ENCODE measurements at places on chromosomes 11 and 22.

GRCh38 chr11:367956-368413, 1.3 kb upstream of the B4GALNT4 start:
- H3K27ac ChIP-seq, result peak overlapping the region; percentile 57
- peaks cover 8% of the 10 kb centered on the region for H3K36me3 ChIP-seq
- DNase-seq, result no peak
- peaks cover 35% of the 10 kb centered on the region for H3K4me1 ChIP-seq
- peaks cover 42% of the 10 kb centered on the region for H3K27me3 ChIP-seq

- DNase-seq, result no peak
- H3K36me3 ChIP-seq, result peaks cover 26% of the 10 kb centered on the region
- no peak overlapping the region for H3K4me3 ChIP-seq
- H3K4me1 ChIP-seq, result peaks cover 9% of the 10 kb centered on the region
These were observed 43.2 kb downstream of the NAT10 start for GRCh38 chr11:34148504-34149165.

- DNase-seq, result no peak
- no peak overlapping the region for H3K4me3 ChIP-seq
- H3K27ac ChIP-seq, result no peak overlapping the region
- H3K27me3 ChIP-seq, result no peaks in the 10 kb centered on the region
- H3K4me1 ChIP-seq, result no peaks in the 10 kb centered on the region
- H3K36me3 ChIP-seq, result no peaks in the 10 kb centered on the region
These were observed 28.2 kb downstream of the ARHGAP42 start for GRCh38 chr11:100715165-100715761.

- H3K4me1 ChIP-seq, result peaks cover 31% of the 10 kb centered on the region
- DNase-seq, result no peak
- peaks cover 20% of the 10 kb centered on the region for H3K36me3 ChIP-seq
These were observed 98.1 kb downstream of the RNF169 start for GRCh38 chr11:74846770-74847169.

- H3K4me3 ChIP-seq, result no peak overlapping the region
- H3K27me3 ChIP-seq, result no peaks in the 10 kb centered on the region
- no peak for DNase-seq
These were observed 52.6 kb downstream of the SWAP70 start for GRCh38 chr11:9716275-9717039.

DNA sequence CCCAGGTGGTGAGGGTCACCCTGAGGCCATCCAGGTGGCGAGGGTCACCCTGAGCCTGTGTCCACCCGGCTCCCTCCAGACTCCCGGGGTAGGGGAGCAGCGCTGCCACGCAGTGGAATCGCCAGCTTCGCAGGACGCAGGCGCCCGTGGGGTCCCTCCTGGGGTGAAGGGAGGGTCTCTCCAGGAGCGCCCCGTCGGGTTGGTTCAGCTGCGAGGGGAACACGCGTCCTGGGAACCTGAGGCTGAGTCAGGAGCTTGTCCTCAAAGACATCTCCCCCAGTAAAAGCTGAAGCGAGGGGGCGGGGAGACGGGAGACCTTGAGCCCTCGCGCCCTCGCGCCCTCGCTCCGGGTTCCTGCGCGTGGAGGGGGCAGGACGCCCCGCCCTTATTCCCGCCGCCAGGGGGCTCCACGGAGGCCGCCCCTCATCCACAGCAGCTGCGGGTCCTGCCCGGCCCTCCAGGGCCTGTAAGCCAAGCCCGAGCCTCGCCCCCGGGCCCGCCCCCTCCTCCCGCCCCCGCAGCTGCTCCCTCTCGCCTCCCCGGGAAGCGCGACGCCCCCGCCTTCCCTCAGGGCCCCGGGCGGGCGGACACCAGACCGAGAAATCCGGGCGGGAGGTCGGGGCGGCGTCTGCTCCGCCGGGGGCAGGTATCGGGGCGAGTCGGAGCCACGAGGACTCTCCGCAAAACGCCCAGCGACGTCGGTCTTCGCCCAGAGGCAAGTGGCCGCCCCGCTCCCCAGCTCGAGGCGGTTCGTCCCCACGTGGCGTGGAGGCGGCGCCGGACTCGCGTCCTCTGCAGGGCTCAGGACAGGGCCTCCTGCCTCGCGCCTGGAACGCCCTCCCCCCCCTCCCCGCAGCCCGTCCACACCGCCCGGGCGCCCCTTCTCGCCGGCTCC, 22.8 kb downstream of the PIM3 start:
- no peak for DNase-seq
- H3K4me1 ChIP-seq, result peaks cover 9% of the 10 kb centered on the region
- H3K36me3 ChIP-seq, result peaks cover 8% of the 10 kb centered on the region
- H3K4me3 ChIP-seq, result peak overlapping the region; percentile 61
- H3K27me3 ChIP-seq, result peaks cover 35% of the 10 kb centered on the region

DNA sequence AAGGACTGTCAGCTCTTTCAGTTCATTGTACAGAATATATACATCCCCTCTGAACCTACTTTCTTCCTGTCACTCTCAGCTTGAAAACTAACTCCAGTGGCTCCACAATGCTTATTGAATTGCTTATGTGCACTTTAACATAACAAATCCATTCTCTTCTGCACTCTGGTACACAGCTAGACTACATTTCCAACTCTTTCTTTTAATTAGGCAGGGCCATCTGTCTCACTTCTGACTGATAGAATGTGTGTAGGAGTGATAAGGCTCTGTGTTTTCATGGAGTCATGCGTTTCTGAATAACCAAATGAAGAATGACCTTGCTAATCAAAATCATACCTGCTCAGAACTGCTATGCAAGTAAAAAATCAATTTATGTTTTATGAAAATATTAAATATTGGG, 278.5 kb upstream of the CCDC179 start:
- H3K4me1 ChIP-seq, result no peaks in the 10 kb centered on the region
- H3K36me3 ChIP-seq, result no peaks in the 10 kb centered on the region
- no peak for DNase-seq
- H3K27me3 ChIP-seq, result no peaks in the 10 kb centered on the region
- no peak overlapping the region for H3K4me3 ChIP-seq

DNA sequence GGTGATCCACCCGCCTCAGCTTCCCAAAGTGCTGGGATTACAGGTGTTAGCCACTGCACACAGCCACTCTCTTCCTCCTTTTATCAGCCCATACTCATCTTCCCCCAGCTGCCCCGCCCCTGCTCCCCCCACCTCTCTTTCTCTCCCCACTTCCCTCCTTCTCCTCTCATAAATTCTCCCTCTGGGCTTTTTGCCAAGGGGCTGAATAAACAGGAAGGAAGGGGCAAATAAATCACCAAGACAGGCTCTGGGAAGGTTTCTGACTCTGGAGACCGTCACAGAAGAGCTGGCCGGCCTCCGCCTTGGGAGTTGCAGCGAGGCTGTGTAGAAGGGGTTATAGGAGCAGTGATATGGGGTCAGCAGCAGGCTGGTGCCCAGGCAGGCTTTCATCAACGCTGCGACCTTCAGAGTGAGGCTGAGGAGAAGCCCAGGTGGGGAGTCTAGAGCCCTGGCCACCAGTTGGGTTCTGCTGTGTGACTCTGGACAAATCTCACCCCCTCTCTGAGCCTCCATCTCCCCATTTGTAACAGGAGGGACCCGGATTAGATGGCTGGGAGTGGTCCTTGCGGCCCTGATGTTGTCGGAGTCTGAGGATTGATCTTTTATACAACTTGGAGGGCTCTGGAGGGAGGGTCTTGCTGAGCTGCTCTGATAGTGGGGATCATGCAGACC, 62.6 kb upstream of the RASD2 start:
- no peak overlapping the region for H3K27ac ChIP-seq
- H3K4me1 ChIP-seq, result peaks cover 6% of the 10 kb centered on the region
- no peak for DNase-seq
- peaks cover 83% of the 10 kb centered on the region for H3K27me3 ChIP-seq
